ENCODE measurements at places on chromosomes 3 and 15.

DNA sequence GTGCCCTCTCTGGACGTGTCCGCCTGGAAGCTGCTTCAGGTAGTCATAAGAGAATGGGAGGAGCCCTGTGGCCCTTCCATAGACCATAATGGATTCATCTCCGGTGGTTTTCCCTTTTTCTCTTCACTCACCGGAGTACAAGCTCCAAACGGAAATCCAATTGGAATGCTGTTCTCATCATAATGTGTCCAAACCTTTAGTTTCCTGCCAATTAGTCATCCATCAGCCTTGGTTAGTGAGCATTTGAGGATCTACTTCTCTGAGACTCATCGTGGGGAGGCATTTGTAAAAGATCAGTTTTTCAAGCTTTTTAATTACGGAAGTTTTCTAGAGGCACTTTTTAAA lies 34.9 kb downstream of the ABHD2 start:
- no peak for DNase-seq

DNA sequence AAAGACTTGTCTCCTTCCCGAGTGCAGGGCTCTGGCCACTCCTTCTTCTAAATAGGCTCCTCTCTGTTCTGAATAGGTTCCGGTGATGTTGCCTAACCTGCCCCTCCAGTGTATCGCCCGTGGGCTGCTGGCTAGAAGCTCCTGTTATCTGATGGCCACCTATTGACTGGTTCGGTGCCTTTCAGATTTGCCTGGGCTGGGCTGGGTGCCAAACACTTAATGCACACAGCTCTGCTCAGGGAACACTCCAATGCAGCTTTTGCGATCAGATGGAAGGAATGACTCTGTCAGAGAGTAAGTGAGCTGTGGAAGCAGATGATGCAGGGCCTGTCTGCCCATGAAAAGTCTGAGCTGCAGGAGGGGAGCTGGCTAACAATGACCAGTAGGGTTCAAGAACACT lies 112.9 kb downstream of the CORO2B start:
- DNase-seq = no peak

- DNase-seq = no peak
These were observed 232.7 kb downstream of the MECOM start for GRCh38 chr3:169430707-169431404.

DNA sequence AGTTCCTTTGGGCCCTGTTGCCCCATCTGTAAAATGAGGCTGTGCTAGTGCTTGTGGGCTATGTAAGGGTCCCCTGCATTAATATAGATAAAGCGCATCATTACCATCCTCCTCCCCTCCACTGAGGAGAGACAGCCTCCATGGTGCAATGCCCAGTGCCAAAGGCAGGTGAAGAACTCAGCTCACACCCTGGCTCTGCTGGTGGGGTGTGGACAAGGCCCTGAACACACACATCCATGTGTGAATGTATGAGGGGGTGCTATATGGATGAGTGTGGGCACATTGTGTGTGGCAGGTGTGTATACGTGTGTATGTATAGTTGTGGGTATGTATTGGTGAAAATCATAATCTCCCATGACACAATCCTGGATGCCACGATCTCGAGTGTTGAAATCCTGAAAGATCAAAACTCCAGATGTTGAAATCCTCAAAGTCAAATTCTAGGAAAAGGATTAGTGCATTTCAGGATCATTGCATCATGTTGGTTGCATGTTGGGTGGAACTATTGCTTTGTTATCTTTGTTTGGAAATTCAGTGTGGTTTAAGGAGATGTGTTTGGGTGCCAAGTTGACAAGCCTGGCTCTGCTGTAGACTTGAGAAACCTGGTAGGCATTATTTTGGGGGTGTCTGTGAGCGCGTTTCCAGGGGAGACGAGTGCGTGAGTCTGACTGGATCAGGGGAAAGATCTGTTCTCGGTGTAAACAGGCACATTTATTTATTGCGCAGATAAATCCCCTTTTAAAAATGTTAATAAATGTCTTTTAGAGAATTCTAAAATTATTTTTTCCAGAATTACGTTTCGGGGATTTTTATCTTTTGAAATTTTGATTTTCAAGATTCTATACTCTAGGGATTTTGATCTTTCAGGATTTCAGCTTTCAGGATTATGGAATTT lies 42.0 kb upstream of the SEC61A1 start:
- no peak for DNase-seq

DNA sequence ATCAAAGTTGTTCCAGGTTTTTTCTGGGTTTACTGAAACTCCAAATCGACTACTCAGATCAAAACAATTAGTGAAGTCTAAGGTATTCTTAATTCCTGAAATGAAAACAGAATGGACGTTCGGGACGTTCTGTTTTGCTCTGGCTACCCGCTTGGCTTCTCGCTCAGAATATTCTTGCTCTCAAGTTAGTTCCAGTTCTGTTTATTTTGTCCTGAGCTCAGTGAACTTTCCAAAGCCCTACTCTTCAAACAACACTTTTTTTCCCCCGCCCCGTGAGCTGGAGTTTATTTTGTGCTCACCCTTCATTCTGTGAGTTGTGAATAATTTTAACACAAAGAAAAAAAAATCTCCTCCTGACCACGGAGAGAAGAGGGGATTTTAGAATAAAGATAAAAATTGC lies 72.6 kb downstream of the SAMMSON start:
- DNase-seq = no peak

DNA sequence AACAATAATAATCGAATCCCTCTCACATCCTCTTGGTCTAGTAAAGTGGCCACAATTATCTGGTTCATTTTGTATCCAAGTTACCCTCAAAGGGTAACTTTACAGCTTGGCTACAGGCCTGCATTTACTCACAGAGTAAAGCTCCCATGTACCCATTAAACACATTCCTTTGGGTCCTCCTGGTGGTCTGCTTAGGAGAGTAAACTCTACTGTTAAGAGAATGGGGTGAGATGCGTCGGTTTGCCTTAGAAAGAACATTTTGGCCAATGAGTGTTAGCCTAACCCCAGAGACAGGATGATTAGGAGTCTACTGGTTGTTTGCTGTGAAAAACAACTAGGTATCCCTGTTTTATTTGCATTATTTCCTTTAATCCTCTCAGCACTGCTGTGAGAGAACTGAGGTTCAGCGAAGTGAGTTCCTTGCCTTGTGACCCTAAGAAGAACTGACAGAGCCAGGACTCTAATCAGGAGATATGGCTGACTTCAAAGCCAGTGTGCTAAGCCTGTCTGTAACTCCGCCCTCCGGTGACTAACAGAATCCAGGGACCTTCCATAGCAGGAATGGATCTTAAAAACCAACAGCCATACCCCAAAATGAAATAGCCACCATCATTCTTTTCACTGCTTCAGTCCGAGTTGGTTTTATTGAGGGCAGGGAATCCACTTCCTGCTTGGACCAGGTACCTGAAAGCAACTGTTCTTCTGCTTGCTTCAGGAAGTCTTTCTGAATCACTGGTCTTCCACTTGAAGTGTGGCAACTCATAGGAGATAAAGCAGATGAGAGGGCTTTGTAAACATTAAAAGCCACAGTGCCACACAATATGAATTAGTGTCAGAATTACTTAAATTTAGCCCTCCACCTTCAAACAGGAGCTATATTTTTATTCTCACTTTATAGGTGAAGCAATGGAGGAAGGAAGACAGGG lies 317.3 kb upstream of the WNT5A start:
- DNase-seq = no peak

GRCh38 chr3:4583416-4583815 lies 90.3 kb downstream of the ITPR1 start:
- DNase-seq = no peak

Measured in stimulated activated CD8-positive, alpha-beta memory T cell treated with anti-CD3 and anti-CD28 coated beads, Interleukin-4, amount 100 ng/mL, for 24 hours (primary cell).